Upper lobe of right lung (tissue), 1 donor: ENCODE measurements at places on chromosomes 4 and X. TPM values are rescaled to one million over a fixed set of nuclear protein-coding genes. Genes with fewer than 3 reads are reported as not detected.

STAG2 gene
- total RNA-seq, result 71.4 TPM

DNA sequence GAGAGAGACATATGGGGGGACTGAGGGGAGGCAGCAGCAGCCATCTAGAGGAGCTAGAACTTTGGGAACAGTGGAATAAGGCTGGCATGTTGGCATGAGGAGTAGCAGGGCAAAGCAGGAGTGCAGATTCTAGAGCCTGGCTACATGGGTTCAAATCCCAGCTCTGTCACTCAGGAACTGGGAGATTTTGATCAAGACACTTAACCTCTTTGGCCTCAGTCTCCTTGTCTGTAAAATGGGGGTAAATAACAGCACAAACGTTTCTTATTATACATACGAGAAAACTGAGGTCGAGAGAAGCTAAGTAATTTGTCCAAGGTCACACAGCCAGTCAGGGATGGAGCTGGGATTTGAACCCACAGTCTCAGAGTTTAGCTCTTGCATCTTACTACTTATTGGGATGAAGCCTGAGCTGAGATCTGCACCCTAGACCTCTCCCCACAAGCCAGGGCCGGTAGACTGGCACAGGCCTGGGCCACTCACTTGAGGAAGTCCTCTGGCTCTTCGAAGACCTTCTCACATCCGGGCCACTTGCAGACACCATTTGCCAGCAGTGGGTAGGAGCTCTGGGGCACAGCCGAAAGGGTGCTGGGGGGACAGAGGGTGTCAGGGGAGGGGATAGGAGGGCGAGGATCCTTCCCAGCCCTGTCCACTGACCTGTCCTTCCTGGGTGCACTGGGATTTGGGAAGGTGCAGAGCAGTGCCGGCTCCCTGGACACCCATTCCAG, 8.1 kb downstream of the FOXP3 start:
- H3K4me3 ChIP-seq, result no peak overlapping the region
- no peaks in the 10 kb centered on the region for H3K4me1 ChIP-seq
- H3K36me3 ChIP-seq, result no peaks in the 10 kb centered on the region

DNA sequence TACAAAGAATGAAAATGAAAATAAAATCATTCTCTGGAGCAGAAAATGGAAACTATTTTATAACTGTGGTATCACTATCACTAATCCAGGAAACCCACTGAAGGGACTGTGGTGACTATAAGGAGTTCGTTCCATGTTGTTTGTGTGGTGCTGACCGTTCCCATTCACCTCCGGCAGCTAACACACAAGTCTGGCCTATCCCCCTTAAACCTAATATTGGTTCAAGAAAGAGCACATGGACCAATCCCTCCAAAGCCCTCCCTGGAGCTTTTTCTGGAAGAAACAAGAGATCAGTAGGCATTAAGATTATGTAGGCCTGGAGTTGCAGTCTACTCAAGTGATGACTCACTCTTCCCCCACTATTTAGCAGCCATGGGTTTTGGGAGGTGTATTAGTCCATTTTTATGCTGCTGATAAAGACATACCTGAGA, 25.9 kb upstream of the FAM241A start:
- H3K36me3 ChIP-seq, result no peaks in the 10 kb centered on the region
- no peak overlapping the region for H3K4me3 ChIP-seq
- H3K27ac ChIP-seq, result no peak overlapping the region
- H3K4me1 ChIP-seq, result no peaks in the 10 kb centered on the region

- no peaks in the 10 kb centered on the region for H3K4me1 ChIP-seq
- no peak overlapping the region for H3K27ac ChIP-seq
- H3K36me3 ChIP-seq, result no peaks in the 10 kb centered on the region
These were observed 38.4 kb downstream of the UGT2A2 start for GRCh38 chr4:69601065-69601464.

GRCh38 chrX:15664487-15665444, at the start of gene CLTRN:
CLTRN (minus strand) TSS chrX:15664805; CDS start chrX:15664775, 30 bp downstream.
- no peaks in the 10 kb centered on the region for H3K4me1 ChIP-seq
- DNase-seq, result no peak
- H3K4me3 ChIP-seq, result no peak within 1 kb of the TSS
- H3K36me3 ChIP-seq, result no peaks in the 10 kb centered on the region

GRCh38 chr4:99965674-99966350, 15.7 kb upstream of the H2AZ1 start:
- H3K27ac ChIP-seq, result no peak overlapping the region
- no peak overlapping the region for H3K4me3 ChIP-seq
- H3K27me3 ChIP-seq, result no peaks in the 10 kb centered on the region
- H3K4me1 ChIP-seq, result no peaks in the 10 kb centered on the region

DNA sequence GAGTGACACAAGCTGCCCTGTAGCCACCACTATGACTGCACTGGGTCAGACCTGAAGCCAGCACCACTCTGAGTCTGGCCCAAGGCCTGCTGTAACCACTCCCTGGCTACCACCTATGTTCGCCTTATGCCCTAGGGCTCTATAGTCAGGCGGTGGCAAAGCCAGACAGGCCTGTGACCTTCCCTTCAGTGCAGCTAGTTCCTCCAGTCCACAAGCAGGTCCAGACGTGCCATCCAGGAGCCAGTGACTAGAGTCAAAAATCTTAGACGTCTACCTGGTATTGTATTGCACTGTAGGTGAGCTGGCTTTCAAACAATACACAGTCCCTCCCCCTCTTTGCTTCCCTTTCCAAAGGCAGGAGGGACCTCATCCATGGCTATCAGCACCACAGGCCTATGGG, 54.0 kb upstream of the RNF128 start:
- H3K4me3 ChIP-seq, result no peak overlapping the region
- H3K36me3 ChIP-seq, result no peaks in the 10 kb centered on the region
- H3K4me1 ChIP-seq, result no peaks in the 10 kb centered on the region

GRCh38 chr4:112526061-112526460, 10.1 kb upstream of the NEUROG2 start:
- H3K4me3 ChIP-seq, result no peak overlapping the region
- peaks cover 14% of the 10 kb centered on the region for H3K4me1 ChIP-seq
- DNase-seq, result no peak
- no peaks in the 10 kb centered on the region for H3K36me3 ChIP-seq
- H3K27ac ChIP-seq, result no peak overlapping the region
- peaks cover 56% of the 10 kb centered on the region for H3K27me3 ChIP-seq

DNA sequence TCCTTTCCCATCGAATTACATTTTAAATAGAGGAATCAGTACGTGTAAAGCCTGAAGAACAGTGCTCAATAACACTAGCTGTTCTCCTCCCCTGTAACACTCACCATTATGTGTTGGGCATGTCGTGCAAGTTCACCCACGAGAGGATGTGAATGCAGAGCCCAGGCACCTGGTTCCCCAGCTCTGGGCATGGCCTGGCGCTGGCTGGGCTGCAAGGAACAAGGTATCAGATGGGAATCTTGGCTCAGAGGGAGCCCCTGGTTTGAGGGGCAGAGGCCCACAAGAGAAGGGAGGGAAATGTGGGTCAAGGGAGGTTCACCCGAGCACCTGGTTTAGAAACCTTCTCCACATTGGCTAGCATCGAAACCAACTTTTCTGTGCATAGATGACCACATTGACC, 41.7 kb upstream of the MTM1 start:
- no peaks in the 10 kb centered on the region for H3K36me3 ChIP-seq
- no peak for DNase-seq
- H3K4me1 ChIP-seq, result no peaks in the 10 kb centered on the region
- no peak overlapping the region for H3K4me3 ChIP-seq
